Activated T-cell treated with anti-CD3 and anti-CD28 coated beads for 1 hour (primary cell): ENCODE measurements at places on chromosomes 13 and 19.

GRCh38 chr19:56538761-56539263 is at the start of gene ZFP28:
Gene ZFP28 (plus strand): TSS chr19:56538948. CDS start chr19:56539019, 71 bp downstream.
- DNase-seq: no peak

DNA sequence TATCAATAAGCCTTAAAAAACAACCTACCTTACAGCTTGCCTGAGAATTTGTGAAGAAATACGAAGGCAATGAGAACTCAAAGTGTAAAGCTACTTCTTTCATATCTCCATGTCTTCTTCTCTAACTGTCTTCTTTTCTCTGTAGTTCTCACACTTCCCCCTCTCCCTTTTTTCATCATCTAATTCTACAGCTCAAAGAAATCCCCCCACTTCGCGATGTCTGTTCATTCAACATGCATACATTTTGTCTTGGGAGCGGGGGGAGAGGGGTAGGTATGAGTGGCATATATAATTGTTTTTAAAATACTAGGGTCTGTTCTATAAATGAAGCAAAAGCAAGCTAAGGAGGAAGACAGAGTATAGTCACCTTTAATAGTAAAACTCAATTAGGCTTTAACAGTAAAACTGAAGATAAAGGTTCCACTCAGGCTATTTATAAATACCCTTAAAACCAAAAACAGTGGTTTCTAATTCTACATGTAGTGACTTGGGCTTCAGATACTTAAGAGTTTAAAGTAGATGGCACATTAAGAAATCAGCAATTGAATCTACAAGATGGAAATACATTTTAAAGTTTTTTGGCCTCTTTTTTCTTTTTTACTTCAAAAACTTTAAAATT is 106.9 kb downstream of the KLF12 start:
- no peak for DNase-seq

GRCh38 chr19:34381399-34382251 is 16.6 kb downstream of the GPI start:
- DNase-seq: no peak

GRCh38 chr13:50676602-50677001 is 166.9 kb downstream of the DLEU7 start:
- DNase-seq: no peak

- no peak for DNase-seq
Observed at GRCh38 chr19:1214862-1215731, 9.5 kb downstream of the STK11 start.

- DNase-seq: no peak
Observed at GRCh38 chr19:49020931-49021895, 2.9 kb downstream of the CGB3 start.

GRCh38 chr19:932648-933552 is 7.1 kb downstream of the ARID3A start:
- DNase-seq: peak; percentile 29

DNA sequence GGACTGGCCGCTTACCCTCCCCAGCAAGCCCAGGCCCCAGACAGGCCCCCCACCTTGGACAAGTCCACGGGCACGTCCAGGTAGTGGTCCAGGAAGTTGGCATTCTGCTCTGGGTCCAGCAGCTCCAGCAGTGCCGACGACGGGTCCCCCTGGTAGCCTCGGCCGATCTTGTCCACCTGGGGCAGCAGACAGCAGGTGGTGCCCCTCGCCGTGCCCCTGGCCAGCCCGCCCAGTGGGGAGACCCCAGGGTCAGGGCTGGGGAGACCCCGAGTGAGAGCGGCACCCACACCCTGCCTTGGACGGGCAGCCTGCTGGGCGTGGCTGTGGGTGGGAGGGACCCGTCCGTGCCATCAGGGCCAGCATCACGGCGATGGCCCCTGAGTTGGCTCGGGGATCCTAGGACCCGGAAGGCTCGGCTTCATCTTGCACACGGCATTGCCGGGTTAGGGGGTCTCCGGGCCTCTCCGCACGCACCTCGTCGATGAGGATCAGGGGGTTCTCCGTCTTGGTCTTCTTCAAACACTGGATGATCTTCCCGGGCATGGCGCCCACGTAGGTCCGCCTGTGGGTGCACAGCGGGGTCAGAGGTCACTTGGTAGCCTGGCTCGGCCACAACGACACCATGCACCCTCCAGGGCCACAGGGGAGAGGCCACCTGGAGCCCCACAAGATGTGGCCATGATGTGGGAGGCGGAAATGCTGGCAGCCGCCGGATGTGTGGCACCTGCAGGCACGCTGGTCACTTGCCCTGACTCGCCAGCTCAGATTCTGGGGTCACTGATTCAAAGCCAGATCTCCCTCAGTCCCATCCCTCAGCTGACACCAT is 6.3 kb downstream of the RPL36 start:
- DNase-seq: no peak

DNA sequence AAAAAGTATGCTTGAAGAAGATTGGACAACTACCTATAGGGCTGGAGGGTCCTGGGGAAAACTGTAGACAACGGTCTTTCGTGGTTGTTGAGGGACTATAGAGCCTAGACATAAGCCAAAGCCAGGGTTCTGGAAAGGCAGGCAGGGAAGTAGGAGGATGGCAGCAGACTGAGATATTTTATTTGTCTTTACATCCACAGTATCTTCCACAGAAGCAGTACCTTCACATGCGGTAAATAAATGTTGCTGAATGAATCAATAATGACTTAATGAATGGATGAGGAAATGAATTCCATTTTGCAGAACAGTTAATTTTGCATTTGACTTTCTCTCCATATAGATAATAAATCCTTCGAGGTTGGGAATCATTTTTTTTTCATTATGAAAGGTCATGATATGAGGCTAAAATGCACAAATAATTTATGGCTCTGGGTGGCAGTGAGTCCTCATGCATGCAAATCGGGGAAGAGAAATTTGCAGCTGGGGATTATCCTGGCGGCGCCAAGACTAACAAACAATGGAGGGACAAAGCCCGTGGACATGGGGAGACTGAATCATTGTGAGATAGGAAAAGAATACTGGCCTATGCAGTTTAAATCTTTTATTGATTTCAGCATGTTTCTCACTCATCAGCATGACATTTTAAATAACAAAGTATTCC is 102.0 kb downstream of the ERCC5 start:
- no peak for DNase-seq

- no peak for DNase-seq
Observed at GRCh38 chr13:51419001-51419636, 33.7 kb downstream of the INTS6 start.

- no peak for DNase-seq
Observed at GRCh38 chr19:33193865-33194362, at the start of gene LRP3. Gene LRP3 (plus strand): TSS chr19:33194330. CDS start chr19:33194786, 456 bp downstream.

- DNase-seq: no peak
Observed at GRCh38 chr19:19113040-19113626, 25.1 kb downstream of the TMEM161A start.

DNA sequence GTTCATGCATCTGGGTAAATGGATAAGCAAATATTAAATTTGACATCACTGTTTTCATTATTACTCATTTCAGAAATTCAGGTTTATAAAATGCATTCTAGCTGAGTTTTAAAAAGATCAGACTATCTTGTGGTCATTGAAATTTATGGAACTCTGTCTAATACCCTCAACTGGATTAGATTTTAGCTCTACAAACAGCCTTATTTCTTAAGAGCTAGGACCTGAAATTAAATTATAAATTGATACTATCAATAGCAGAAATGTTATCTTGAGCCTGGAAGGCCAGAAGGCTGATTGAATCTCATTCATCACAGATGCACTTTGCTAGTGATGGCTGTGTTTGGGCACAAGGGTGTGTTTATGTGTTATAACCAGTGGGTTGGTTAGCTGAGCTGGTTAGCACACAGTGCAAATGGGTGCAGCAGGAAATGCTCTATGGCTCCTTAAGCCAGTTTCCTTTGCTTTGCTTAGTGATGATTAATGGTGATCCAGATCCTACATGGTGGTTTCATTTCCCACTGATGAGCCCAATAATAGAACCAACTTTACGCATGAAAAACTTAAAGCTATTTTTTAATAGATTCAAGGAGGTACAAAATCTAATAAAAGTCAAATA is 310.8 kb upstream of the KLF12 start:
- DNase-seq: no peak

DNA sequence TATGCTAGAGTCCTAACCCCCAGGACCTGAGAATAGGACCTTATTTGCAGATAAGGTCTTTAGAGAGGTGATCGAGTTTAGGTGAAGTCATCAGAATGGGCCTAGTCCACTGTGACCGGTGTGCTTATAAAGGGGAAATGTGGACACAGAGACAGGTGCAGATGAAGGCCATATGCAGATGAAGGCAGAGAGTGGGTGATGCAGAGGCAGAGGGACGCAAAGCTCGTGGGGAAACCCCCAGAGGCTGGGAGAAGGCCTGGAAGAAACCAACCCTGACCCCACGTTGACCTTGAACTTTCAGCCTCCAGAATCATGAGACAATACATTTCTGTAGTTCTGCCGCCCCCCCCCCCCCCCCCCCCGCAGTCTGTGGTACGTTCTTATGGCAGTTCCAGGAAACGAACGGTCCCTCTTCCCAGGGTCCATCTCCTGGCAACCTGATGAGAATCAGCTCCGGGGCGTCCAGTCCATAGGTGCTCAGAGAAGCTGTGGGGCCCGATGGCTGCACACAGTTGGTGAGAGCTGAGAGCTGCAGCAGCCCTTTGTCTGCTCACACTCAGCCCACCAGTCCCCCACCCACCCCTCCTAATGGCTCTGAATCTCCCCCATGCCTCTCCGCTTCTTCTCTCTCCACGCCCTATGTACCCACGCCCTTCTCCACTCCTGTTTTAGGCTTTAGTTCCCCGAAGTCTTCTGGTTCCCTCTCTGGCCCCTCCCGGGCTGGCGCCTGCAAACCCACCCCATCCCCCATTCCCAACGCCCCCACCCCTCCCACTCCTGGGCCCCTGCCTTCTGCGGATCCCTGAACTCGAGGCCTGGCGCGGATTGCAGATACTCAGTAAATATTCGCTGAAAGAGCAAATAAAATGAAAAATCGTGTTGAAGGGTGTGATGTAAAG is 218.3 kb upstream of the MAB21L1 start:
- DNase-seq: no peak

GRCh38 chr13:44866411-44866911 is 122.8 kb downstream of the NUFIP1 start:
- no peak for DNase-seq

- DNase-seq: no peak
Observed at GRCh38 chr13:101120007-101120406, 296.3 kb downstream of the NALCN start.

- DNase-seq: no peak
Observed at GRCh38 chr19:11868188-11868587, 19.4 kb upstream of the ZNF69 start.

DNA sequence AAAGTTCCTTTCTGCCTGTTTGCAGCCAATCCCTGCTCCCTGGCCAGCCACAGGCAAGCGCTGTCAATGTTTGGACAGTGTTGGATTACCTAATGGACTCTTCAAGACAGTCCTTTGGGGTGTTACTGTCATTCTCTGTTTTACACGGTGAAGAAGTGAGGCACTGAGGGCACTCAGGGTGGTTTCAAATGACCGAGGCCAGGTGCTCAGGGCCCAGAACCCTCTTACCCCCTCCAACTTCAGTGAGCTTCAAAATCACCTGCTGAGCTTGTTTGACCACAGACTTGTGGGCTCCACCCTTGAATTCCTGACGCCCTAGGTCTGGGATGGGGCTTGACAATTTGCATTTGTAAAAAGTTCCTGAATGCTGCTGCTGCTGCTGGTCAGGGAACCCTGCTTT is 97.9 kb downstream of the GGACT start:
- DNase-seq: no peak

GRCh38 chr13:74299721-74300120 is 165.5 kb upstream of the KLF12 start:
- no peak for DNase-seq

- DNase-seq: no peak
Observed at GRCh38 chr13:25292301-25292700, 5.0 kb upstream of the MTMR6 start.

DNA sequence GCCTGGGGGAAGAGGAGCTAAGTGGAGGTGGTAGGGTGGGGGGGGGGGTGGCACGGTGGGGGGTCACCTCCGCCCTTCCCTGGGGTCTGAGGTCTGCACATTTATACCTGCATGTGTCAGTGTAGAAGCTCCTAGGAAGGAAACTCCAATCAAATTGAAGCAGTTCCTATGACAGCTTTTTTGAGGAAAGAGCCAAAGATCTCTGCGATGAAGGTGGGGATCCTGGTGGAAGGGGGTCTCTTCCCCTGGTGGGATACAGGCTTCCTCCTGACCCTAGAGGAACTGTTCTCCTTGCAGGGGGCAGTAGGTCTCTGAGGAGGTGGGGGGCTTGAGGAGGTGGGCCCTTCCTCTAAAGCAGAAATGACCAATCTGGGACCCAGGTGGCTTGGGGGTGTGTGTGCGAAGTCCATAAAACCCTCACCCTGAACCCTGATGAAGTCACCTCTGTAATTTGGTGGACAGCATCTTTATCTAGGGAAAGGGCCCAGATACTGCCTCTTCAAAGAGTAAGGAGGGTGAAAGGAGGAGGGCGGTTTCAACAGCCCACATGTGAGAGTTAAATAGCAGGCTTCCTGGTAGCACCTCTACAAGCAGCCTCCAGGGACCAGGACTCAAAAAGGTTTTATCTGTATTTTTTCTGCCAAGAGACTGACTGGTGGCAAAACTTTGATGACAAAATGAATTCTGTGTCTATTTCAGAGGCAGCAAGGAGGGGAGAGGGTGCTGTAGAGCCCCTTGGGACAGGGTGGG is 12.9 kb downstream of the RANBP3 start:
- DNase-seq: no peak

DNA sequence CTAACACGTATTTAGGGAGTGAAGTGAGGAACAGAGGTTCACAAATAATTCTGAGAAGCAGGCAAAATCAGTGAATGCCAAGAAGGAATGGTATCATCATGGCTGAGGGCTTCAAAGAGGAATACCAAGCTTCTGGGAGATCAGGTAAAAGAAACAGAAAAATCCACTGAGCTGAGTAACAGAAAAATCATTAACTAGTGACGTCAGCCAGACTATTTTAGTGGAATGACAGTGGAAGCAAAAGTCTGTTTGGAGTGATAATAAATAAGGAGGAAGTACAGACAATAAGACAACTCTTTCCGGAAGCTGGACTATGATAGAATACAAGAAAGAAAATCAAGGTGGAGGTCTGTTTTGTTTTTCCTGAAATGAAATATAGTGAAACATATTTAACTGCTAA is 83.5 kb downstream of the SACS start:
- DNase-seq: no peak

DNA sequence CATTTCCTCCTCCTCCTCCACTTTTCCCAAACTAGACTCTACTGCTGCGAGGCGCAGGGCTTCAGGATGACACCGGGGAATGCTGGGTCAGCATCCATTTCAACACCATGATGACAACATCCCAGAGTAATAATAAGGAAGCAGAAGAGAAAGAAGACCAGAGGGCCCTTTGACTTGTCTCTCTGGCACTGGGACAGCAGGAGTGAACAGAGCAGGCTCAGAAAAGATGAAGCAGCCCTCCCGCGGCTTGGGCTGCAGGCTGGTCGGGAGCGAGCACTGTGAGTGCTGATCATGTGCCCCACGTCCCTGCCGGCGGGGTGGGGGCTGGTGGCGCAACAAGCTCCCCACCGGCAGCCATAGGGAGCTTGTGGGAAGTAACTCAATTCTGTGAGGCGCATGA is 30.5 kb downstream of the RANBP3 start:
- no peak for DNase-seq

GRCh38 chr19:924553-925086 is 1.2 kb upstream of the ARID3A start:
- no peak for DNase-seq

GRCh38 chr19:53696951-53697350 is 65.2 kb downstream of the DPRX start:
- DNase-seq: no peak

GRCh38 chr19:45350477-45351058 is 10.0 kb downstream of the KLC3 start:
- DNase-seq: no peak

- no peak for DNase-seq
Observed at GRCh38 chr19:48806518-48806817, 4.4 kb downstream of the BCAT2 start.

GRCh38 chr19:35041548-35042055 is at the start of gene HPN:
Gene HPN (plus strand): TSS chr19:35041721. CDS start chr19:35042507, 786 bp downstream.
- no peak for DNase-seq
